ENCODE measurements at places on chromosomes 1 and 21. TPM values are rescaled to one million over a fixed set of nuclear protein-coding genes. Genes with fewer than 3 reads are reported as not detected.

Gene ILDR2
- total RNA-seq, result 0.42 TPM

DNA sequence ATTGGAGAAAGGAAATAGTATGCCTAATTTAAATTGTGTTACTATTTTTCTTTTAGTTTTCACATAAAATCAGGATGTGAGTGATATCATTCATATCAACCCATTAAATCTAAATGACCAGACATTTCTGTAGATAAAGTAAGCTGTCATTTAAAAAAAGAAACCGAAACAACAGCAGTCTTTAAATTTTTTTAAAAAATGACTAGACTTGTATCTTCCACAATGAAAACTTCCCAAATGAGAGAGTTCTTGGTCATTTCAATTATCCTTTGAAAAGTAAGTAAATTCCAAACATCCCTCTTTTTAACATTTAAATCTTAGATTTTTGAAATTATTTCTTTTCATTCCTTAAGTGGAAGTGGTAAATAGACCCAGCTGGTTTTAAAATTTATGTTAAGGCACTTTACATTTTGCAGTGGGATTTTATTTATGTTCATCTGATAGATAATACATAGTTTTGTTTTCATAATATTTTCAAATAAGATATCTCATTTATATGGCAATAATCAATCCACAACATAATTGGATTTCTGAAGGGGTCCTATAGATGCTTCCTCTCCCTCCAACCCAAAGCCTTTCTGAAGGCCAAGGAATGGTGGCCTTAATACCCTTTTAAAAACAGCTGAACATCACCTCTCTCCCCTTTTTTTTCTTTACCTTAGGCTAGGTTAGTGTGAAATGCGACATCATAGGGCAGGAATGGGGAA lies 3.1 kb downstream of the FOXD3 start:
- no peak overlapping the region for H3K27ac ChIP-seq
- no peak overlapping the region for H3K4me3 ChIP-seq
- no peaks in the 10 kb centered on the region for H3K36me3 ChIP-seq
- peaks cover 3% of the 10 kb centered on the region for H3K27me3 ChIP-seq

DNA sequence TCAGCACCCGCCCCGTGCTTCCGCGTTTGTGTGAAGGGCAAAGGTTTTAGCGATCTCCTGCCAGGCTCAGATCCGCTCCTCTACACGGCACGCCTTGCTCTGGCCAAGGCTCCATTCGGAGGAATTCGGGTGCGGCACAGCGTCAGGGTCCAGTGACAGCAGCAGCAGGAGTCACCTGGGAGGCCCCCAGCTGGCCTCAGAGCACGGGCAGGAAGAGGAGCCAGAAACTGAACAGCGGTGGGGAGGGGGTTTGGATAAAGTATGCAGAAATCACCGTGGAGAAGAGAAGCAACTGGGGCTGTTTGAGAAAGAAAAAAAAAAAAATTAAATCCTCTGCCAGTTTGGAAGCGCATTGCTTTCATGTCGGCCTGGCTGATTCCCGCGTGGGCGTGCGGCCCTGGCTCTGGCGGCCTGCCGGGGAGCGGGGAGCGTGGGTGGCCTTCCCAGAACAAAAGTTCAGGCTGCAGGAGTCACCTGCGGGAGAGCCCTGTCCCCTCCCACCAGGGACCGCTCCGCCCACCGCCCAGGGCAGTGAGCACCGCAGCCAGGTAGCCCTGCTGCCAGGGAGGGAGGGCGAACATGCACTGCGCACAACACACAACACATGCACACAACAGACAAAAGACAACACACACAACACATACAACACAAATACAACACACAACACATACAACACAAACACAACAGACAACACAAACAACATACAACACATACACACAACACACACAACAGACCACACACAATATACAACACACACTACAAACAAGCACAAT lies 107.6 kb downstream of the ETS2 start:
- peaks cover 6% of the 10 kb centered on the region for H3K36me3 ChIP-seq
- no peak overlapping the region for H3K4me3 ChIP-seq
- H3K4me1 ChIP-seq, result peaks cover 9% of the 10 kb centered on the region
- DNase-seq, result peak; percentile 92
- no peaks in the 10 kb centered on the region for H3K27me3 ChIP-seq

DNA sequence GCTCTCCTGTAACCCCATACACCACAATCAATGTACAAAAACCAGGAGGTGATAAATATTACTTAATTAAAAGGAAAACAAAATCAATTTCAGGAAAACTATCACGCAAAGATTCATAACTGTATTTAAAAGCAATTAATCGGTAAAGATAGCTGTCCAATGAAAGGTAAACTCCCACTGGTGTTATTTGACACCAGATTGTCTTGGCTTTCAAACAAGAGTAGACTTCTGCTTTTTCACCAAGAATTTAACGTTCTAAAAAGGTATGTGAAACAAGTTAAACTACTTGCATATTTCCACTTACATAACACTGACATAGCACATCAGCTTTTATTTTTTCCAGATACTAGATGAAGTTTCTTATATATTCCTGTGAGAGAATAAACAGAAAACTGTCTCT lies 3.5 kb downstream of the PLPP3 start:
- H3K4me1 ChIP-seq, result no peaks in the 10 kb centered on the region
- DNase-seq, result no peak
- H3K27me3 ChIP-seq, result no peaks in the 10 kb centered on the region
- H3K27ac ChIP-seq, result no peak overlapping the region
- no peaks in the 10 kb centered on the region for H3K36me3 ChIP-seq

DNA sequence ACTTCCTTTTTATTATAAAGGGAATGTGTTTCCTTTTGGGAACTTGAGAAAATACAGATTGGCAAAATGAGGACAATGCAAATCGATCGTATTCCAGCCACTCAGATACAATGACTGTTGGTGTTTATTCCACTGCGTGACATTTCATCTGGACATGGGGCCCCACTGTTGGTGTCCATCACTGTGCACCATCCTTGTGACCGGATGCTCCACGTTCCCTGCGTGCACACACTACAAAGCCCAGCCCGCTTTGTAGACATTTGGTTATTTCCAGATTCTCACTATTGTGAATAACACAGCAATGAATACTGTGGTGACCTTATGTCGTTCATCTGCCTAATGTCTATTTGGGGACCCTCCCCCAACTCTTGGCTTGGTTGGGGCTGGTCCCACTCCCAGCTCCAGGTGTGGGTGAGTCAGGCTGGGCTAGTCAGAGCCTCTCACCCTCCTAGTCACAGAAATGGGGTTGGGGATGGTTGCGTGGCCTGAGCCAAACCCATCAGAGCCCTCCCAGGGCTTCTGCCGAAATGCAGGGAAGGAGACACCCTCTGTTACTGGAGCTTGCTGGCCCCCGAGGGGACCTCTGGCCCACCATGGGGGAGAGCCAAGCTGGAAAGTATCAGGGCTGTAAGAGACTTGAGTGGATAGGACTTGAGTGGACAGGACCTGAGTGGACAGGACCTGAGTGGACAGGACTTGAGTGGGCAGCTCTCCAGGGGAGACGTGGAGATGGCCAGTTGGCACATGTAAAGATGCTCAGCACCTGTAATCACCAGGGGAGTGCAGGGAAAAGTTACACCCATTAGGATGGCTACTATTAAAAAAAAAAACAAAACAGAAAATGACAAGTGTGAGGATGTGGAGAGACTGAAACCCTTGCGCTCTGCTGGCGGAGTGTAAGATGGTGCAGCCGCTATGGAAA lies 57.1 kb upstream of the ADARB1 start:
- no peak for DNase-seq
- no peak overlapping the region for H3K27ac ChIP-seq
- H3K36me3 ChIP-seq, result no peaks in the 10 kb centered on the region
- H3K27me3 ChIP-seq, result no peaks in the 10 kb centered on the region

Data from MCF 10A (cell line).